ENCODE measurements at places on chromosomes 16 and 17.
A peak's percentile ranks its signal among the peaks of the same experiment; 100 is the strongest.

GRCh38 chr17:20797292-20797691 is 217.8 kb downstream of the CDRT15L2 start:
- DNase-seq = no peak

DNA sequence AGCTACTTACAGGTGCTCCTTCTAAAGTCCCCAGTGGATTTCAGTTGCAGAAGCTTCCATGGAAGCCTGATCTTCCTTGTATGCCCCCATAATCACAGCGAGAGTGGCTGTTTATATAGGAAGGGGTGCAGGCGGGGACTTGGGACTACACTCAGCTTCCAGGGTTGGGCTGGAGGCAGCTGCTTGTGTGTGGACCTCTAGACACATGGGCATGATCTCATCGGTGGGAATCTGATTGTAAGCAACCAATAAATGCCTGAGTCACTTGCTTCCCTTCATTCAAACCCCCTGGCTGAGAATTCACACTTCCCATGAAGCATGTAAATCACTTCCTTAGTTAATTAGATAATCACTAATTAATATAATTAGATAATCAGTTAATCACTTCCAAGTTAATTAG is 1.0 kb upstream of the KRT20 start:
- DNase-seq = no peak

- DNase-seq = no peak
These were observed 29.6 kb upstream of the ZFPM1 start for GRCh38 chr16:88423448-88423850.

GRCh38 chr16:85908889-85909589 is 10.1 kb downstream of the IRF8 start:
- no peak for DNase-seq

DNA sequence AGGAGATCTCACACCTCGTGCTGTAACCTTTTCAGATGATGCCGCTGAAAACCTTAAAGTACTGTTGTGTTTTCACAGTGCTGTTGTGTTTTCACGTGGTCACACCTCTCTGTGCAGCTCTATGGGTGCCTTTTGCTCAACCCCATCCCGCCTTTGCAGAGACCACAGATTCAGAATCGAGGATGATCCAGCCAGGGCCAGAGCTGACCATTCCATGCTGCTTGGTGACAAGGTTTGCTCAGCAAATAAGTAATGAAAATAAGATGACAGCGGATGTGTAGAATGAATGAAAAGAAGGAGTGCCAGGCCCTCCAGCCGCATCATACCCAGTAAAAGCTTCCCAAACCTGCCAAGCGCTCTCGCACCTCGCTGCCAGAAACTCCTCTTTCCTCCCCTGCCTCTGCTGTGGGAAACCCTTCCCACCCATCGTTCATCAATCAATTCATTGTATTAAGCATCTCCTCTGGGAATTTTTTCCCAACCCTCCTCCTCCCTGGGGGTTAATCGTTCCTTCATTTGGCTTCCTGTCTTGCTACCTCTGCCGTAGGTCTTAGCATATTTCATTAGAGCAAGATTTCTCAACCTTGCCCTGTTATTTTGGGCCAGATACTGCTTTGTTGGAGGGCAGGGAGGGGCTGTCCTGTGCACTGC is 93.4 kb upstream of the CRHR1 start:
- no peak for DNase-seq

DNA sequence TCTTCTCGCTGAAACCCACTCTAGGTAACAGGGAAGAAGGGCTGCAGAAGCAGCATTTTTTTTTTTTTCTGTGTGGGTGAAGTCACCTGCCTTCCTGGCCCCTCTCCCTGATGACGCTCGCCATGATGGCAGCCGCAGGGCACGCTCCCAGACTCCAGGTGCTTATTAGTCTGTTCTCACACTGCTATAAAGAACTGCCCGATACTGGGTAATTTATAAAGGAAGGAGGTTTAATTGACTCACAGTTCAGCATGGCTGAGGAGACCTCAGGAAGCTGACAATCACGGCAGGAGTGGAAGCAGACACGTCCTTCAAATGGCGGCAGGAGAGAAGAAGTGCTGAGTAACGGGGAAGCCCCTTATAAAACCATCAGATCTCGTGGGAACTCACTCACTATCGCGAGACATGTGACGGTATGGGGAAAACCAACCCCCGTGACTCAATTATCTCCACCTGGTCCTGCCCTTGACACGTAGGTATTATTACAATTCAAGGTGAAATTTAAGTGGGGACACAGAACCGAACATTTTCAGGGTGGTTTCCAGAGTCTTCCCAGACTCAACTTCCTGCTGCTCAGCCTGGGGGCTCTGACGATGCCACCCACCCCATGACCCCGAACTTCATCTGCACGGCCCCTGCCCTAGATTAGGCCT is 34.9 kb upstream of the NLRP1 start:
- DNase-seq = no peak

DNA sequence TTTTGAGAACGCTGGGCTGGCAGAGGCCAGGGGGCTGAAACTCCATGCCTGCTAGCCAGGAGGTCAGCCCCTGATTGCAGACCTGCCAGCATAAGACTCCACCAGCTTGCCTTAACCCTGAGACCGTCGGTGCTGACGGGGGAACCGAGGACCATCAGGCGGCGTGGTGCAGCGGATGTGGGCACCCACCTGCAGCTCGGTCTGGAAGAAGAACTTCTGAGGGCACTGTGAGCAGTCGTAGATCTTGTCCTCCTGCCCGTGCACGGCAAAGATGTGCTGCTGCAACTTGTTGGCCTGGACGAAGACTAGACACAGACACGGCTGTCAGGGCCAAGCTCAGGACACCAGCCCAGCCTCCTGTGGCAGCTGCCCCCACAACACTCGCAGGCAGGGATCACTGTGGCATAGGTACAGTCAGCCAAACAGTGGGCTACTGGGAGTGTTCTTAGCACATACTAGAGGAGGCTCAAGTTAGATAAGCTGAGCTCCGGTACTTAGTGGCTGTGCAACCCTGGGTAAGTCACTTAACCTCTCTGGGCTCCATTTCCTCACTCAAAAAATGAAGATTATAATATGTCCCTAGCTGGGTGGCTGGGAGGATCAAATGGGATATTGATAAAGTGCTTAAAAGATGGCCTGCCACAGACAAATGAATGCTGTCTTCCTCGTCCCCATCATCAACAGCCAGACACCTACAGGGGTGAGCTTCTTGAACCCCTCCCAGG is 150.0 kb downstream of the C16orf78 start:
- no peak for DNase-seq

GRCh38 chr16:66728117-66728787 is 23.2 kb downstream of the DYNC1LI2 start:
- DNase-seq = no peak

GRCh38 chr17:44781551-44782325 is 22.9 kb downstream of the ADAM11 start:
- DNase-seq = no peak

- no peak for DNase-seq
These were observed 622.3 kb downstream of the TMEM114 start for GRCh38 chr16:7967996-7968509.

GRCh38 chr17:46770818-46771560 is 47.5 kb downstream of the WNT3 start:
- peak; percentile 21 for DNase-seq

DNA sequence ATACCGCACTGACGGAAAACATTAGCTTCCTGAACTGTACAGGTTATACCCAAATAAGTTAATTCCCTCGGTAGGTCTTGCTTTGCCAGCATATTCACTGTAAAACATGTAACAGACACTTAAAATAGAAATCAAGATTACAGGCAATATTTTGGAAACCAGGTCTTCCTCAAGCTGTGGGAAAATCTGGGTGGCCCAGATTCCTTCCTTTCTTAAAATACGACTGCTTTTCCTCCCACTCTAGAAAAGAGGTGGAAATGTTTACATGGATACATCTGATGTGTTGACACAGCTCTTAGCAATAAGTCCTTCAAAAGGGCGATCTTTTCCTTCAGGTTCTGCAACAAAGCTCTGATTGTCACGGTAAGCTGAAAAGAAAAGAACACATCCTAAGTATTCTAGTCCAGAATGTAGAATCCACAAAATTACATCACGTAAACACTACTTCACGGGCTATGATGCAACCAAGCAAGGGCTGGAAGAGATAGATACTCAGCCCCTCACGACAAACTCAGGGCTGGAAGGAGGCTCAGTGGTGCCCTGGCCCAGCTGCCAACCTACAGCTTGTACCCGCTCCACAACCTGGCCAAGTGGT is 18.4 kb downstream of the STX8 start:
- no peak for DNase-seq

DNA sequence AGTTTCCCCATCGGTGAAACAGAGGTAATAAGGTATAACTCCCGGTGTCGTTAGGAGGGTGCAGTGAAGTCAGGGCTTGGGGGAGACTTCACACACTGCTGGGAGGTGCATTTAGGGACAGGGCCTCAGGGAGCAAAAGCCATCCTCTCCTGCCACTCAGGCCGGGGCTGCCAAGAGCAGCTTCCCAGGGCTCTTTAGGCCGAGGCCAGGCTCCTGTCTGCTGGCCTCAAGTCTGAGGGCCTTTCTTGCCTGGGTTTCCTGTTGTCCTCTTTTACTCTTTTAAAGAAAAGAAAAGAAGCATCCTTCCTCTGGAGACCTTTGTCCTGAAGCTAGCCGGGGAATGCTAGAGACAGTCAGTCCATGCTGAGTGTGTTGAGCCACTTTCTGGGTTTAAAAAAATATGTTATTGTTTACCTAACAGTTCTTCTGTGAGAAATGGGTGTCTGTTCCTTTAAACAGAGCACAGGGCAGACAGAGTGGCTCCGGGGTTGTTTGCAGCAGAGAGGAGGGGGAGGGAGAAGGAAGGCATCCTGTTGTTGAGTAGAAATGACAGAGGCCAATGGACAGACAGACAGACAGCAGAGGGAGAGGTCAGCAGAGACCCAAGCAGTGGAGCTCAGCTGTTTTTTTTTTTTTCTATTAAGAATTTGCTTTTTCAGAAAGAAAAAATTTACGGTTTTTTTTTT is 79.1 kb downstream of the C17orf67 start:
- no peak for DNase-seq

DNA sequence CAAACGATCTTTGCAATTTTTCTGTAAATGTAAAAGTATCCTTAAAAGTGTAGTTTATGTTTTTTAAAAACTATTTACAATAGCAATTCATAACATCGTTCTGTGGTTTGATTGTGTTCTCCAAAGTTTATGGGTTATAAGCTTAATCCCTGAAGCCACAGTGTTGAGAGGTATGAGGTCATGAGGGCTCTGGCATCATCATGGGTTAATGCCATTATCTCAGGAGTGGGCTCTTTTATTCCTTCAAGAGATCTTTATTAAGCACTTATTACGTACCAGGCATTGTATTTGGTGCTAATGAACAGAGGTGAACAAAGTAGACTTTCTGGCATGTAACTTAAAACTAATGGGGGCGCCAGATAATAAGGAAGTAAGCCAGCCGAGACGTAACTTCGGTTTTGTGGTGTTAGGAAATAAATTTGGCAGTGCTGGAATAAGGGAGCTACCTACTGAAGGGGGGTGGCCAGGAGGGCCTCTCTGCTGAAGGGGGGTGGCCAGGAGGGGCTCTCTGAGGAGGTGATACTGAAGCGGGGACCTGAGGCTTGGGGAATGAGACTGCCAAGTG is 158.1 kb downstream of the VPS53 start:
- DNase-seq = no peak

GRCh38 chr17:58338841-58339754 is 10.5 kb upstream of the TSPOAP1 start:
- DNase-seq = peak; percentile 40

DNA sequence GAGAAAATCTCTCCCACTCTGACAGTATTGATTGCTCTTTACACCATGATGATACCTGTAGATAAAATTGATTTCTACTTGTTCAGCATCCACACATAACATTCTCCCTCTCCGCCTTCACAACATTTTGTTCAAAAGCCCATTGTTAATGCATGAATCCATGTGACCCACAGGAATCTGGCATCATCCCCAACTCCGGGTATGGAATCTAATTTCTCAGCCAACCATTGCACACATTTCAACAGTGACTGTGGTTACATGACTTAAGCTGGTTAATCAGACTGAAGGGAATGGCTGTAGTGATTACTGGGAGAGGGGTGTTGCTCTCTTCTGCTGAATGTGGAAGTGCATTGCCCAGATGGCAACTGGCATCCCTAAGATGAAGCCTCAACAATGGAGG is 161.4 kb upstream of the C16orf82 start:
- DNase-seq = no peak

- no peak for DNase-seq
These were observed 159.4 kb downstream of the HS3ST3A1 start for GRCh38 chr17:13442361-13442760.

DNA sequence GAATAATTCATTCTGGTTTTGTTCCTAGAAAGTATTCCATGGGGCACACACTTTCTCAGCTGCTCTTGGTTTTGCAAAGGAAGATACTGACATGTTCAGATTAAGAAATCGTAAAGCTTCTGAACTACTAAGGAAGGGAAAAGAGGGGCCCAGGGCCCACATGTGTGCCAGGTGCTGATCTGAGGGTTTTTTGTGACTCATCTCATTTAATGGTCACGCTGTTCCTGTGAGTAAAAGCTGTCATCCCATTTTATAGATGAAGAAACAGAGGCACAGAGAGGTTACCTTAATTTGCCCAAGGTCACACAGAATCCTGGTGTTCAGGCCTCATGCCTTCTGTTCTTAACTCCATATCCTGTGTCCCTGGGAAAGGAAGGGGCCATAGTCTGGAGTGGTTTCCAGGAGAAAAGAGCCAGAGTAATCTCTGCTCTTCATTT is 113.2 kb downstream of the MSI2 start:
- no peak for DNase-seq

GRCh38 chr17:51217946-51218345 is 41.9 kb downstream of the MBTD1 start:
- no peak for DNase-seq

- no peak for DNase-seq
These were observed 3.7 kb upstream of the BLTP2 start for GRCh38 chr17:28648698-28649097.

- DNase-seq = no peak
These were observed 351.2 kb downstream of the UTP18 start for GRCh38 chr17:51611585-51611984.

GRCh38 chr17:49357516-49357915 is 4.5 kb downstream of the ZNF652 start:
- DNase-seq = no peak

- DNase-seq = peak; percentile 96
These were observed at the start of gene PCGF2 for GRCh38 chr17:38748149-38748891. TSS of gene PCGF2 (minus strand) at chr17:38748336. CDS start at chr17:38740402, 7,934 bp downstream.
